ENCODE measurements at places on chromosomes 7 and 10.

GRCh38 chr7:127536741-127537140, 48.7 kb downstream of the GCC1 start:
- no peak for DNase-seq

DNA sequence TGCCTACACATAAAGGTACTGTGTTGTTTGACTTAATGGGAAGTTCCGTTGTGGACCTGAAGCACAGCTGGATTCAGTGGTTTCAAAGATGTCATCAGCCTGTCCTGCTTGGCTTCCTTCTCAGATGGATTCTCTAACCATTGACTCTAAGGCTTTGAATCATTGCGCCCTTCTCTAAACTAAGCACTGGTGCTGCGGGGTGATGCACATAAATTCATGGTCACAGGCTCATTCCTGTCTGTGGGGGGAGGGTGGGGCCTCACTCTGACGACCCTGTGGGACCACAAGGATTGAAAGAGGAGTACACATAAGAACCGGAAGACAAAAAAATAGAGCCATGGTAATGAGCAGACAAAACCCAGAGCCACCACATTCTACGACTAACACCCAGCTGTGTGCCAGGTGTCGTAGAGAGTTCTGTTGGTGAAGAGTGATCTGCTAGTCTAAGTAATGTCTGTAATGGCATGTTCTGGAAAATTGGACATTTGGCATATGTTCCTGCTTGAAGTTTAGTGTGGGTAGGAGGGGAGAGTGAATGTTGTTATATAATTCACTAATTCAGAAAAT, 97.3 kb upstream of the YAE1 start:
- DNase-seq = no peak

GRCh38 chr7:44230286-44230685, 29.5 kb downstream of the YKT6 start:
- DNase-seq = no peak

- no peak for DNase-seq
Measured at GRCh38 chr10:82643601-82644000, 768.6 kb downstream of the NRG3 start.

DNA sequence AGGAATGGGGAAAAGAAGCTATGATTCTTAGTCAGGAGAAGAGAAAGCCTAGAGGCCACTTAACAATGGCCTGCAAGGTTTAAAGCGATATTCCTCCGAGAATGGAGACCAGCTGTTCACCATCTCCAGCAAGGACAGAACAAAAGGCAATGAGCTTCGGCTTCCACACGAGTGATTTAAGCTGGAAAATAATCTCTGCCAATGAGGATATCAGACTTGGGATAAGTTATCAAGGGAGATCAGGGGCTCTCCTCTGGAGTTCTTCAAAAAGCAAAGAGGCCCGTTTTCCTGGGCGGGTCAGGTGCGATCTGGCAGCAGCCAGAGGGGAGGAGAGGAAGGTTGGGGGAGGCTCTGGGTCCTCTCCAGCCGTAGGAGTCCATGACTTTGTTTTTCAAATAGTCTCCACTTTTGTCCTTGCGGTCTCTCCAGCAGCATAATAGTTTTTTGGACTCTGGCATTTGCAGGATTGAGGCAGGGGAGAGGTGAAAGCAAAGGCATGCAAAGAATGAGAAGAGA, 211.3 kb downstream of the SKIDA1 start:
- no peak for DNase-seq

DNA sequence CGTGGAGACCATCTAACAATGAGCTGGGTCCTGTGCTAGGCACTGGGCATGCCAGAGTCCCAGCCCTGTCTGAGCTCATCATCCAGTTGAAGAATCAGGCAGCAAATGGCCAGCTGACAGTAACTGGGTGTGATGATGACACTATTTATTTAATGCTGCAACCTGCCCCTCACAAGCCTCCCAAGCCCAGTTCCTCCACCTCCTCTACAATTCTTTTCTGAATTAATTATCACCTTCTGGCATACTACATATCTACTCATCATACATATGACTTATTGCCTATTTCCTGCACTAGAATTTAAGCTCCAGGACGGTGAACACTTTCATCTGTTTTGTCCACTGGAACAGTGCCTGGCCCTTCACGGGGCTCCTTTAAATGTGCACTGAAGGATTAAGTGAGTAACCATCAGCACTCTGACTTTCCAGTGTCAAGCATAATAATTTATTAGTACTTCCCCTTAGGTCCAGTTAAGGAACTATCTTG, 96.7 kb upstream of the LAMB4 start:
- no peak for DNase-seq

DNA sequence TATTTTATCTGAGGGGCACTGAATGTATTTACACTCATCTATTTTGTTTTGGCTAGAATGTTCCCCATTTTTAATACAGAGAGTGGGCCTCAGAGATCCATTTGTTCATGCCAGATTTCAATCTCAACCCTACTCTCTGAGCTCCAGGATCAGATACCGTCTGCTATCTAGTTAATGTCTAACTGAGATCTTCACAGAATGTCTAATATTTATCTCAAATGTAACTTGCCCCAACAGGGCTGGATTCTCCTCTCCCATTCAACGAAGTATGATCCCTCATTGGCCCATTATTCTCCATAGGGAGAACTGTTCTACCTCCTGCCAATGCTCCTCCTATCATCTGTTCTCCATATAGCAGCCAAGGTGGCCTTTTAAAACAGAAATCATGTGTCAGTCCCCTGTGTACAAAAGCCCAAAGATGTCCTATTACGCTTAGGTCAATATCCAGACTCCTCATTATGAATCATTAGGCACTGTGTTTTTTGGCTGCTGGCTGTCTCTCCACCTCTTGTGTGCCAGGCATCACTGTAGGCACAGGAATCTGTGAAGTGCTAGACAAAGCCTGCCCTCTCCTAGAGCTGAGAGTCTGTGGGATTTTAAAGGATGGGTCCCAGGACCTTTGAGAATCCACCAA, 169.3 kb upstream of the AGK start:
- DNase-seq = no peak
